ENCODE measurements at places on chromosomes 4 and X.

DNA sequence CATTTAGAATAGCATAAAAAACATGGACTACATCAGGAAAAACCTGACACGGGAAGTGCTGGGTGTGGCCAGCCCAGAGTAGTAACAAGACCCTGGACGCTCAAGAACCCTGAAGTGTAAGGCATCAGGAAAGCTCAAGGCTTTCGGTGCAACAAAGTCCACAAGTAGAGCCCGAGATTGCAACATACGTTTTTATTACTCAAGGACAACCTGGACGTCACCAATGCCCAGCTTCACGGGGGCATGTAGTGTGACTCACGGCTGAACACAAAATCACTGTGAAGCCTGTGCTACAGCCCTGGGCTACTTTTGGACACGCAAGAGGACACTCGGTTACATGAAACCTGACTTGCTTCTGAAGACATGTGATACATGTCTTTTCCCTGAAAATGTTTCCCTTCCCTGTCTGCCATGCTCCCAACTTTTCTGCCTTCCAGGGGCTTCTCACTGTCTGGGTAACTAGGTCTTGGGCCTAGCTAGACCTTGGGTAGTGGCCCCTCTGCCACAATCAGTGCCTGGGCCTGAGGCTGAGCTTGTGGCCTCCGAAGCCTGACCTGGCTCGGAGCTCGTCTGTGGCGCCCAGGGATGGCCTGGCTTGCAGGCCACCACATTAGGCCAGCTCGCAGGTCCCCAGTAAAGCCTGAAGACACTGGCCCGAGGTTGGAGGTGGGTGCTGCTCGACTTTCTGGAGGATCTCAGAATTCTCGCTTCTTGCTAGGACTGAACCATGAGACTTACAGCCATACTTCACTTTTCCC lies 9.2 kb downstream of the IRAK1 start:
- H3K27ac ChIP-seq, result peak overlapping the region; percentile 69
- H3K4me1 ChIP-seq, result peaks cover 14% of the 10 kb centered on the region
- peaks cover 4% of the 10 kb centered on the region for H3K36me3 ChIP-seq

GRCh38 chr4:185933078-185933581 lies 121.1 kb upstream of the SORBS2 start:
- no peak overlapping the region for H3K27ac ChIP-seq
- no peaks in the 10 kb centered on the region for H3K27me3 ChIP-seq
- no peak overlapping the region for H3K4me3 ChIP-seq
- no peaks in the 10 kb centered on the region for H3K36me3 ChIP-seq
- no peak for DNase-seq

GRCh38 chrX:45807572-45808425 lies 607.1 kb upstream of the DIPK2B start:
- no peaks in the 10 kb centered on the region for H3K27me3 ChIP-seq
- H3K27ac ChIP-seq, result peak overlapping the region; percentile 53
- H3K4me3 ChIP-seq, result peak overlapping the region; percentile 37
- no peaks in the 10 kb centered on the region for H3K4me1 ChIP-seq
- H3K36me3 ChIP-seq, result no peaks in the 10 kb centered on the region

GRCh38 chrX:116462822-116463221 lies at the start of gene CT83:
TSS of gene CT83 (minus strand) at chrX:116462976. CDS start at chrX:116462856, 120 bp downstream.
- no peak within 1 kb of the TSS for H3K27ac ChIP-seq
- no peaks in the 10 kb centered on the region for H3K36me3 ChIP-seq
- no peak for DNase-seq
- H3K4me3 ChIP-seq, result no peak within 1 kb of the TSS

- H3K27ac ChIP-seq, result no peak overlapping the region
- no peaks in the 10 kb centered on the region for H3K36me3 ChIP-seq
- no peak overlapping the region for H3K4me3 ChIP-seq
- no peaks in the 10 kb centered on the region for H3K4me1 ChIP-seq
- H3K27me3 ChIP-seq, result no peaks in the 10 kb centered on the region
These were observed 29.1 kb upstream of the UTP14A start for GRCh38 chrX:129876771-129877305.

DNA sequence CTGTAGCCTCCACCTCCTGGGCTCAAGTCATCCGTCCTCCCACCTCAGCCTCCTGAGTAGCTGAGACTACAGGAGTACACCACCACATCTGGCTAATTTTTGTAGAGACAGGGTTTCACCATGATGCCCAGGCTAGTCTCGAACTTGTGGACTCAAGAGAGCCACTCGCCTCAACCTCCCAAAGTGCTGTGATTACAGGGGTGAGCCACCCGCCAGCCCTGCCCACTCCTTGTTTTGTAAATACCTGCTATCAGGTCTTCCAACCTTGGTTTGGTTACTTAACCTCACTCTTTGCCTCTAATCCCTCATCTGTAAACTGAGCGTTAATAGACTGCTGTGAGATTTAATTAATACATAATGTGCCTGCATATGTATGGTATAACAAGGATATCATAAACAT lies 803 bp downstream of the CNGA1 start:
- no peaks in the 10 kb centered on the region for H3K36me3 ChIP-seq
- peaks cover 18% of the 10 kb centered on the region for H3K27me3 ChIP-seq
- no peak for DNase-seq
- no peak overlapping the region for H3K27ac ChIP-seq
- H3K4me3 ChIP-seq, result peak overlapping the region; percentile 68

GRCh38 chrX:40154250-40154852 lies 56.6 kb upstream of the BCOR start:
- DNase-seq, result no peak
- peak overlapping the region; percentile 65 for H3K27ac ChIP-seq
- H3K27me3 ChIP-seq, result no peaks in the 10 kb centered on the region
- H3K4me1 ChIP-seq, result peaks cover 17% of the 10 kb centered on the region
- no peaks in the 10 kb centered on the region for H3K36me3 ChIP-seq

DNA sequence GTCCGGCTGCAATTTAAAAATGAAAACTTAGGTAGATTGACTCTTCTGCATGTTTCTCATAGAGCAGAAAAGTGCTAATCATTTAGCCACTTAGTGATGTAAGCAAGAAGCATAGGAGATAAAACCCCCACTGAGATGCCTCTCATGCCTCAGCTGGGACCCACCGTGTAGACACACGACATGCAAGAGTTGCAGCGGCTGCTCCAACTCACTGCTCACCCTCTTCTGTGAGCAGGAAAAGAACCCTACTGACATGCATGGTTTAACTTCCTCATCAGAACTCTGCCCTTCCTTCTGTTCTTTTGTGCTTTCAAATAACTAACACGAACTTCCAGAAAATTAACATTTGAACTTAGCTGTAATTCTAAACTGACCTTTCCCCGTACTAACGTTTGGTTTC lies 41.0 kb downstream of the MAP7D3 start:
- H3K4me1 ChIP-seq, result peaks cover 15% of the 10 kb centered on the region
- peak overlapping the region; percentile 11 for H3K27ac ChIP-seq
- no peaks in the 10 kb centered on the region for H3K27me3 ChIP-seq
- DNase-seq, result no peak
- peaks cover 19% of the 10 kb centered on the region for H3K36me3 ChIP-seq

DNA sequence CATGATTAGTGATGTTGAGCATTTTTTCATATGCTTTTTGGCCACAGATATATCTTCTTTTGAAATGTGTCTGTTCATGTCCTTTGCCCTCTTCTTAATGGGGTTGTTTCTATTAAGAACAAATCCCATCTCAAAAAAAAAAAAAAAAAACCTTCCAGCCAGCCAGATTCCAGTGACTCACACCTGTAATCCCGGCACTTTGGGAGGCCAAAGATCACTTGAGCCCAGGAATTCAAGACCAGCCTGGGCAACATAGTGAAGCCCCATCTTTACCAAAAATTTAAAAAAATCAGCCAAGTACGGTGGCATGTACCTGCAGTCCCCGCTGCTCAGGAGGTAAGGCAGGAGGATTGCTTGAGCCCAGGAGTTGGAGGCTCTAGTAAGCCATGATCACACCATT lies 5.1 kb downstream of the RAB33B start:
- H3K4me1 ChIP-seq, result peaks cover 38% of the 10 kb centered on the region
- H3K36me3 ChIP-seq, result no peaks in the 10 kb centered on the region
- no peak for DNase-seq

- no peak overlapping the region for H3K27ac ChIP-seq
- DNase-seq, result no peak
- H3K4me1 ChIP-seq, result no peaks in the 10 kb centered on the region
- H3K4me3 ChIP-seq, result no peak overlapping the region
These were observed 54.4 kb upstream of the IQCM start for GRCh38 chr4:149870008-149870407.

GRCh38 chr4:76216975-76217814 lies 3.6 kb upstream of the SCARB2 start:
- H3K27me3 ChIP-seq, result no peaks in the 10 kb centered on the region
- H3K27ac ChIP-seq, result peak overlapping the region; percentile 32
- DNase-seq, result no peak
- H3K36me3 ChIP-seq, result no peaks in the 10 kb centered on the region
- peaks cover 69% of the 10 kb centered on the region for H3K4me1 ChIP-seq
- H3K4me3 ChIP-seq, result no peak overlapping the region

- no peak overlapping the region for H3K4me3 ChIP-seq
- DNase-seq, result no peak
- no peaks in the 10 kb centered on the region for H3K27me3 ChIP-seq
- H3K4me1 ChIP-seq, result no peaks in the 10 kb centered on the region
- H3K27ac ChIP-seq, result no peak overlapping the region
These were observed 664.8 kb downstream of the PCDH18 start for GRCh38 chr4:136867465-136867864.

GRCh38 chrX:155231163-155231562 lies 14.9 kb downstream of the VBP1 start:
- no peaks in the 10 kb centered on the region for H3K27me3 ChIP-seq
- no peaks in the 10 kb centered on the region for H3K4me1 ChIP-seq
- no peak for DNase-seq
- H3K27ac ChIP-seq, result no peak overlapping the region

DNA sequence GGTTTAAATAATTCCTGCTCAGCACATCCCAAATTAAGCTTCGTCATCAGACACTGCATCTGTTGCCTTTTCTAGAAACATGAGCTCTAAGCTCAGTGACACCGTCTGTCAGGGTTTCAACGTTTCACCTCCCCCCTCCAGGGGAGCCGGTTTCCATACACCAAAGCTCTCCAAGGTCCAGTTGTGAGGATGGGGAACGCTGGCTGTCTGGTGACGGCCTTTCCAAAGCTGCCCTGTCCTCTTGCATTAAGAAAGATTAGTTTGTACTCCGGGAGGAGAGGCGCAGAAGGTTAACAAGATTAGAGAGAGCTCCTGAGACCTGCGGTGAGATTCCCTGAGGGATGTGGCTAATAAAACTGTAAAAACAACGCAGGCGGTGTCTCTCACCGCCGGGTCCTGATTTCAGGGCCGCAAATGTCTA lies 43.2 kb downstream of the ASMT start:
- H3K4me3 ChIP-seq, result peak overlapping the region; percentile 37
- H3K36me3 ChIP-seq, result no peaks in the 10 kb centered on the region
- no peak for DNase-seq
- no peaks in the 10 kb centered on the region for H3K27me3 ChIP-seq
- no peak overlapping the region for H3K27ac ChIP-seq

- H3K4me1 ChIP-seq, result no peaks in the 10 kb centered on the region
- no peak for DNase-seq
- no peaks in the 10 kb centered on the region for H3K36me3 ChIP-seq
- H3K4me3 ChIP-seq, result no peak overlapping the region
- H3K27me3 ChIP-seq, result no peaks in the 10 kb centered on the region
- no peak overlapping the region for H3K27ac ChIP-seq
These were observed 145.5 kb upstream of the AFF2 start for GRCh38 chrX:148354916-148355315.

GRCh38 chr4:115292320-115293092 lies 179.1 kb upstream of the NDST4 start:
- H3K27me3 ChIP-seq, result no peaks in the 10 kb centered on the region
- H3K36me3 ChIP-seq, result no peaks in the 10 kb centered on the region
- no peaks in the 10 kb centered on the region for H3K4me1 ChIP-seq
- no peak for DNase-seq

- no peaks in the 10 kb centered on the region for H3K27me3 ChIP-seq
- no peaks in the 10 kb centered on the region for H3K4me1 ChIP-seq
- no peaks in the 10 kb centered on the region for H3K36me3 ChIP-seq
- H3K4me3 ChIP-seq, result no peak overlapping the region
- H3K27ac ChIP-seq, result no peak overlapping the region
- DNase-seq, result no peak
These were observed 262.6 kb upstream of the RPS6KA3 start for GRCh38 chrX:20529301-20529700.

DNA sequence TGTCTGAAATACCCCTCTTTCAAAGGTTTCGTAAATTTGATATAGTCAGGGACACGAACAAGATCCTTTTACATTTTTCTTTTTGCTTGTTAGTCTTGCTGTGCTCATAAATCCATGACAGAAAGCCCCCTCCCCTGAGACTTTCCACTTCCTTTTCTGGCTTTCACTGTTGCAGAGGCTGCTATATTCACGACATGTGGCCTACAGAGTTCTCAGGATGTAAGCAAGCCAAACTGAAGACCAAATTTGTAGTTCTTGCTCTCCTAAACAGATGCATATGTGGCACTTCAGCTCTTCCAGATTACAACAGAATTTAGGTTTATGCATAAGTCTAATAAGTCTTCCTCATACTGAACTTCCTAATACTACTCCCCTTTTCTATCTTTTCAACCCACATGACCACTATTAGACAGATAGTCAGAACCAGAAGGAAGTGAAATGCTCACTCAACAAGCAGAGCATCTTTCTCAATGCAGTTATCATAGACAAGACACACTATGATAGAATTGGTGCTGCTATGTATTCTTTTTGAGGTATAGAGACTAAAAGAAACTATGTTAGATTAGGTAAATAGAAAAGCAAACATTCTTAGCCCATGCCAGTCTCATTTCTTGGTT lies 15.0 kb downstream of the BTK start:
- no peaks in the 10 kb centered on the region for H3K36me3 ChIP-seq
- no peaks in the 10 kb centered on the region for H3K4me1 ChIP-seq
- DNase-seq, result no peak
- H3K4me3 ChIP-seq, result no peak overlapping the region

DNA sequence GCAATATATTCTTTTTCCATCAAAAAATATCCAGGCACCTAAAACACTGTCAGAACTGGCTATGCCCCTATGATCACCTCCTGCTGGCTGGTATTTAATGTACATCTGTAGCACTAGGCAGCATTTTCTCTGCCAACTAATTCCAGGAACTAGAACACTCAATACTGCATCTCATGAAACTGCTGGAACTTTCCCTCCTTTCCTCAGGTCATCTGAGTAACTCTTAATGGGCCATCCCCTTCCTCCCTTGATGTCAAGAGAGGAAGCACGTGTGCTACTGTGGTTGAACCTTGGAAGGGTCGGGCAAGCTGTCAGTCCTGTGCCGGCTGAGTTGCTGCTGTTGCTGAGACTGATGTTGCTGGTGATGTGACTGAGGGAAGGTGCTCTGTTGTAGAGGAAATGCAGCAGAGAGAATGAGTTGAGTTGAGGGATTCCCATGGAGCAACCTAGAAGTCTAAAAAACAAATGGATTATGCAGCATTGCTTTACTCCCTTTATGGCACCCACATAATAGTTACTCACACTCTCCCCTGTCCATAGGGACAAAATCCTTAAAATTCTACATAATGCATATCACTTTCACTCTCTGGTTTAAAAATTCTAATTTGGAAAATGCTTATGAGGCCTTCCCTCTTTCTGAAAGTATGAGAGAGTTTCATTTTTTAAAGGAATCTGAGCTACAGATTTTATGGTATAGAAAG lies 39.5 kb downstream of the TMEM165 start:
- no peaks in the 10 kb centered on the region for H3K4me1 ChIP-seq
- H3K36me3 ChIP-seq, result peaks cover 80% of the 10 kb centered on the region
- H3K4me3 ChIP-seq, result no peak overlapping the region
- DNase-seq, result no peak
- no peaks in the 10 kb centered on the region for H3K27me3 ChIP-seq
- no peak overlapping the region for H3K27ac ChIP-seq
